Activated T-cell treated with anti-CD3 and anti-CD28 coated beads, Interleukin-2, amount 50 U/mL, for 48 hours (primary cell): ENCODE measurements at places on chromosomes 12 and 14.
A peak's percentile ranks its signal among the peaks of the same experiment; 100 is the strongest.

- DNase-seq, result no peak
These were observed 25.8 kb upstream of the TMCC3 start for GRCh38 chr12:94676031-94676641.

DNA sequence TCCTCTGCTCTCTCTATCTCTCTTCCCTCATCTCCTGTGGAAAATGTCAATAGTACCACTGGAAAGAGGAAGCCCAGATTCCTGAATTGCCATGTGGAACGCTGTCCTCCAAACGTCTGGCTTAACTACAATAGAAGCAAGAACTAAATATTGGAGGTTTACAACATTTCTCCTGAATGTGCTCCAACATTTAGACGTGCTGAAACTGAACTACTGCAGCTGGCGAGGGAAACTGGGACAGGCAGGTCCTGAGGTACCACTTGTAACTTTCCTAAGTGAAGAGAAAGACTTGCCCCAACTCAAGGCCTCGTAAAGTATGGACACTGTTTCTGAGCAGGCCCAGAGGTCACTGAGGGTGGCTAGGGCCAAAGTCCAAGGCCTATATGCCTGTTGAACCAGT, 187.7 kb downstream of the NTF3 start:
- DNase-seq, result no peak

DNA sequence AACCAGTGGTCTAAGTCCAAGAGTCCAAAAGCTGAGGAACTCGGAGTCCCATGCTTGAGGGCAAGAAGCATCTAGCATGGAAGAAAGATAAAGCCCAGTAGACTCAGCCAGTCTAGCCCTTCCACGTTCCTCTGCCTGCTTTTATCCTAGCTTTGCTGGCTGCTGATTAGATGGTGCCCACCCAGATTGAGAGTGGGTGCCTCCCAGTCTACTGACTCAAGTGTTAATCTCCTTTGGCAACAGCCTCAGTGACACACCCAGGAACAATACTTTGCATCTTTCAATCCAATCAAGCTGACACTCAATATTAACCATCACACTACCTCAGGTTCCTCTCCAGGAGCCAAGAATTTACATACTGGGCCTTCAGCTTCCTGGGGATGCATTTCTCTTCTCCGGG, 476.1 kb downstream of the FUT8 start:
- DNase-seq, result no peak

DNA sequence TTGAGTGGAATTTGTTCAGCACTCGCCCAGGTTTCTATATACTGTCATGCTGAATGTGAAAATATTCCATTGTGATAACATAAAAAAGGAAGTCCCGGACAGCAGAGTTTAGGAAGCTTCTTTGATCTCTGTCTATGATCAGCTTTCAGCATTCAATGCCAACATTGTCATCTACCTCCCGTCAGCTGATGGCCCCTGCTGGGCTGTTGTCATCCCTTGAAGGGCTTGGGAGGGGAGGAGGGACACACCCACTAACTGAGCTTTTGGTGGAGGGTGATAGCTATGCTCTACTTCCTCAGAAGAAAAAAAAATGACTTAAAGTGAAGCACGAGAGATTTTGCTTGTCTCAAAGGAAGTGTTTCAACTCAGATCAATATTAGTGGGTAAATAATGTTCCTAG, 4.7 kb upstream of the KRT77 start:
- no peak for DNase-seq

DNA sequence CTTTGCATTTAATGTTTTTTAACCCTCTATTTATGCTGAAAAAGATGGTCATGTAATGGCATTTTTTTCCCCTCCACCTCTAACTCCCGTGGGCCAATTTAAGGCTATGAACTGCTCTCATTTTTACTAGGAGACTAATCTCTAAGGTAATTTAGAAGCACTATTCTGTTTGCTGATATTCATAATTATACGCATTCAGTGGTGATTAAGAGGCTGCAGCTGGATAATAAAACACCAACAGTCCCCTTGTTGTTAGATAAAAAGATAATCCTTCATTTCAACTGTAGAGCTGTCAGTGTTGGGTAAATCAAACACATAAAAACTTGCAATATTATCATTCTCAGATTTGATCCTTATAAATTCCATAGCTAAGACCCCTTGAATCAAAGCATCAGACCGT, 8.9 kb downstream of the MYO1H start:
- DNase-seq, result no peak

GRCh38 chr12:27396216-27396815, 50.2 kb upstream of the SMCO2 start:
- DNase-seq, result no peak

- DNase-seq, result no peak
These were observed 322.7 kb upstream of the RTL1 start for GRCh38 chr14:101226265-101226602.

DNA sequence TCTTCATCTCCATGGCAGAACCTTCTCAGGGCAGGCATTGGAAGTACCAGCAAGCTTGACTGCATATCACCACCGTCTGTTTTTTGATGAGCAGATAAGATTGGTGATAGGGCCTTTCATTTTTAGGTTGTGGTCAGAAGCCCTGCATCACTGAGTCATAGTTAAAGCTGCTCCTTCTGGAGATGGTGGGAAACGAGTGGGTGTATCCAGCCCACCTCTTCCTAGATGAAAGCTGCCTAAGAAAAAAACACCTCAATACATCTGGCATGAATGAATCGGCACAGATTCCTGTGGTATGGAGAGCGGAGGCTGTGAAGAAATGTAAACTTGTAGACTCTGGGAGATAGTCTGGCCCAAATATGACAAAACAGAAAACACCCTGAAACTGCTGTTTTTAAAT, 248.7 kb upstream of the EGLN3 start:
- peak; percentile 52 for DNase-seq

DNA sequence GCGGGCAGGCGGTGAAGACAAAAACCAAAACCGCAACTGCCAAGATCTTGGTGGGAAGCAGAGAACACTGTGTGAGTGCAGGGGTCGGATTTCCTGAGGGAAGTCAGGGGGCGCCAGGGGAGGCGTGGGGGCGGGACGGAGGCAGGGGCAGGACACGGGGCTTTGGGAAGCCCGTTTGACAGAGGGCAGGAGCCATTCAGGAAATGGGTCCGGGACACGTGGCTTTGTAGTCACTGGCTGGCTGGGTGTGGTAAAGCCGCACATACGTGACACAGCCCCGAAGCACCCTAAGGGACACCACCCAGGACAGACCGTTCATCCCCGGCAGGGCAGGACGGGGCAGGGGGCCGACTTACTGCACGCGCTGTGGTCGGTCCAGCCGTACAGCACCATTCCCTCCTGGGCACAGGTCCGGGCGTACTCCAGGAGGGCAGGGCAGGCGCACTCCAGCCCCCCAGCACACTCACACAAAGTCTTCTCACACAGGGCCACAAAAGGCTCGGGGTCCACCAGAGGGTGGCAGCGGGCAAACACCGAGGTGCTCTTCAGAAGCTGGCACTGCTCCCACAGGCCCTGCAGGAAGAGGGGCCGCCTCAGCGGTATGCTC, 49.4 kb downstream of the VWF start:
- DNase-seq, result peak; percentile 70

- no peak for DNase-seq
These were observed 2.2 kb upstream of the EIF2S3B start for GRCh38 chr12:10503460-10503859.

GRCh38 chr14:64937171-64937820, 5.2 kb downstream of the GPX2 start:
- no peak for DNase-seq

DNA sequence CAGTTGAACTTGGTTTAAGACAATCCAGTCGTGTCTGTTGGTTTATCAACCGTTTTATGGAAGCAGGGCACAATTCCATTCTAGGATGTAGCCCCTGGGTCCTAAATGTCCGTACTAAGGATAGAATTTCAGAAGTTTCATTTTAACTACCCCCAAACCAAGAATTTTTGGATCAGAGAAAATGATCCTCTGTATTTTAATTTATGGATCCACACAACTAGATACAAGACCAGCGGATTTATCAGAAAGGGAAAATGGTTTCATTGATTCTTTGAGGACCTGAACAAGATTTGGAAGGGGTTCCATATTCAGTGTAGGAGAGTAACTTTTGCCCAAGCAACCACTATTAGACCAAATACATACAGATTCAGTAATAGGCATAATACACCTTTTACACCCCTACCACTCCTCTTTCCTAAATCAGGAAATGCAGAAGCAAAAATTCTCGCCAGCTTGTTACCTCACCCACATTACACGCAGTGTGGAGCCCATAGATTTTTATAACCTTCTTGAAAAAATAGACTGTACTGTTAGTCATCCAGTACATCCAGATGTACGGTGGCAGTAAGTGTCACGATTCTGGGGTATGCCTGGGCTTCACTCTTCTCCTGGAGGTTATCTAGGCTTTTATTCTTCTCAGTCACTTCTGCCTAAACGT, 1.4 kb upstream of the FBXL14 start:
- DNase-seq, result no peak

- DNase-seq, result no peak
These were observed 644.0 kb downstream of the DIO2 start for GRCh38 chr14:79567306-79567705.

- DNase-seq, result no peak
These were observed 29.2 kb upstream of the BMAL2 start for GRCh38 chr12:27303139-27304111.

DNA sequence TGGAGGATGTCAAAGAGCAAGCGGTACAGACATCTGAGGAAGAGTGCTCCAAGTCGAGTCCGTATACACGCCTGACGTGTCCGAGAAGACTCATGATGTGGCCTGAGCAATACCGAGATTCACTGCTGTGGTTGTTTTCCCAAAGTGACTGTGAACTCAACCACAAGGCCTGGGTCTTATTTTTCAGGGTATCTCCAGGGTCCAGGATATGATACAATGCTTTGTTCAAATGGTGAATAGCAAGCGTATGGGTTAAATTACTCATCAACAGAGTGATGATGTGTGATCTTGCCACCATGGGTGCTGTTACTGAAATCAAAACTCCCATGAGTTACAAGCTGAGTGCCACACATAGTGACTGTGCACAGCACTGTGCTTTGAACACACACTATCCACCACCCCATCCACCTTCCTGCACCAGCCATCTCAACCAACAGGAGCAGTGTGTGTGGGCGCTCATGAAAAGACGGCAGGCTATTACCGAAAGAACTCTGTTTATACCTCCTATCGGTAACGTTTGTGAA, 109.6 kb downstream of the BCAT1 start:
- DNase-seq, result peak; percentile 79

DNA sequence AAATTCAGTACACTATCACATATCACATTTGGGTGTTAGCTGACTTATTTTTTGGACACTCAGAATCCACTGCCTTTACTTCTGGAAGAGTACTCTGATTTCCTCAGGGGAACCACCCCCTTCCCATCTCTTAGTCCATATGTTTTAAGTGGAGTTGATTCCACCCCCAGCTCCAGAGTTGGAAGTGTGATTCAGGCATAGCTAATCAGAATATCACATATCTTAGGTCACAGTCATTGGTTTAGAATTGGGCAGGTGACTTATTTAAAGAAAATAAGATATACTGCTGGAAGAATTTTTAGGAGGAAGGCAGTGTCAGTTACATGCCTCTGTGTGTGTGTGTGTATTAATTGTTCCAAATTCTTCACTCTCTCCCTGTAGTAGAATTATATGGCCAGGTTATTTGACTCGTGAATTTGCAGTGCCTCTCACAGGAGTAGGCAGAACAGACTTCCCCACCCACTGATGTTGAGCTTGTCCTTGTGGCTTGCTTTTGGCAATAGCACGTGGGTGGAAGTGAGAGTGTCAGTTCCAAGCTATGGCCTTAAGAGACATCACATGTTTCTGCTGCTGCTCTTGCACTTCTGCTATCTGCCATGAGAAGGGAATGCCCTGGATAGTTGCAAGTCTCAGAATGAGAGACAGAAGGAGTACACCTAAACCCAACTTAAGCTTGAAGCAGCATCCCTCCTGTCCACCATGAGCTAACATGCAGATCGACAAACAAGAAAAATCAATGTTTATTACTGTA, 6.4 kb upstream of the GAS2L3 start:
- DNase-seq, result no peak

DNA sequence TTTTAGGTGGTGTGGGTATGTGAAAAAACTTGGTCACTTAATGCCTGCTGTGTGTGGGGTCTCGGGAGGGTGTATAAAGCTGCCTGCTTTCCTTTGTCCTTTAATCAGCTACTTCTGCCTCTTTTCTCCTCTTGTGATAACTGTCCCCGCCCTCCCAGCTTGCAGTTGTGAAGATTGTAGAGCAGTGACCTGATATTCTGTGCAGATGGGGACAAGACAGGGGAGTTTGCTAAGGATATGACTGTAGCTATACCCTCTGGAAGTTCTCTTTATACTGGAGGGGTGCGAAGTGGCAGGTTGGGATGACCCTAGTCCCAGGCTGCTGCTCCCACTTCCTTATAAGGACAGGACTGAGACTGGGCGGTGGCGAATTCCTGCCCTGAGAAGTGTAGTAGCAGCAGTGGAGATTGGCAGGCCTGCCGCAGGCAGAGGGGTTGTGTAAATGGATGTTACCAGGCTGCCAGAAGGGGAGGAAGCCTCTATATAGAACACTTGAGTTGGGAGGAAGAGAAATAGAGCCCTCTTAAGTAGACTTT, 835 bp downstream of the MYL6 start:
- peak; percentile 54 for DNase-seq

DNA sequence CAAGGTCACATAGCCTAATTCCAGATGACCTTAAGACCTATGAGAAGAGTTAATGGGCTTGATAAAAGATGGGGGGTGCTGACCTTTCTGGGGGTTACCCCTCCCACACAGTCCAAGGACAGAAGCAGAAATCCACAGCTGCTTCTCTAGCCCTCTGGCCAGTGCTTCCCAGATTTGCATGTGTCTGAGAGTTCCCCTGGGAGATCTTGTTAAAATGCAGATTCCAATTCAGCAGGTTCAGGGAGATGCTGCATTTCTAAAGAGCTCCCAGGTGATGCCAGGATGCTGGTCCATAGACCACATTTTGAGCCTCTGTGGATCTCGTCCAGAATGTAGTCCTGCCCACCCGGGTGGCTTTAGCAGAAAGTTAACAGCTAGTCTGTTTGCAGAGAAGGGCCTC, 82.1 kb downstream of the WSCD2 start:
- DNase-seq, result no peak

- no peak for DNase-seq
These were observed 1822.9 kb upstream of the FLRT2 start for GRCh38 chr14:83707056-83707455.

GRCh38 chr12:120783197-120783596, 57.6 kb downstream of the ACADS start:
- no peak for DNase-seq

- DNase-seq, result no peak
These were observed 69.2 kb downstream of the LIN7A start for GRCh38 chr12:80868576-80868975.

DNA sequence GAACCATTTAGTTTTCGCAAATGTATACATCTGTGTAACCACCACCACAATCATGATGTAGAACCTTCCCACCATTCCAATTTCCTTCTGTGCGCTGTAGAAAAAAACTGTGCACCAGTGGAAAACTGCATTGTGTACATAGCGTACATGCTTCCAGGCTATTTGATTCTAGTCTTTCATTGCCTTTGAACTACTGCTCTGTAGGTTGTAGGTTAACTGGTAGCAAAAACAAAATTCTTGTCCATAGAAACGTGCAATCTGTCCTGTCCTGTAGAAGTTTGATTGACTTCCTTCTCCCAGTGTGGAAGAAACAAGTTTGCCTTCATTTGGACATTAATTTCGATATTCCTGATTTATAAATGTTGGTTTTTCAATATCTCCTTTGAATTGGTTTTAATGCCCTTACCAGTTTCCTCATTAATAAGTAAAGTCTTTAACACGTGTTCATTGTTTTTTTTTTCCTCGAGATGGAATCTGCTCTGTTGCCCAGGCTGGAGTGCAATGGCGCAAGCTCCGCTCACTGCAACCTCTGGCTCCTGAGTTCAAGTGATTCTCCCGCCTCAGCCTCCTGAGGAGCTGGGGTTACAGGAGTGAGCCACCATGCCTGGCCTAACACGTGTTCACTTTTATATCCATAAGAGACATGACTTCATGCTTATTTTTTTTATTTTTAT, 3.6 kb upstream of the ISM2 start:
- DNase-seq, result no peak
